A549 treated with CpdA at 1 μM for 4 hours (cell line): ENCODE measurements at places on chromosomes 2 and 18. TPM values are rescaled to one million over a fixed set of nuclear protein-coding genes. Genes with fewer than 3 reads are reported as not detected.

The COBLL1 gene
- total RNA-seq, result 4.1 to 7.2 TPM (median 4.1 TPM) in 5 replicates

The RIT2 gene
- total RNA-seq, result not detected in 5 replicates

The DSC3 gene
- 1.3 to 2.1 TPM (median 1.8 TPM) in 5 replicates for total RNA-seq

The ASB1 gene
- 37.2 to 58.7 TPM (median 56.3 TPM) in 5 replicates for total RNA-seq

The IL18RAP gene
- 0.03 TPM in 1 of 5 replicates, not detected in the others for total RNA-seq
